ENCODE measurements at places on chromosomes 6 and 20.

GRCh38 chr20:37669773-37670236 is 24.0 kb upstream of the CTNNBL1 start:
- no peak overlapping the region for H3K27ac ChIP-seq
- H3K4me3 ChIP-seq, result no peak overlapping the region
- peaks cover 11% of the 10 kb centered on the region for H3K4me1 ChIP-seq
- no peak for DNase-seq

DNA sequence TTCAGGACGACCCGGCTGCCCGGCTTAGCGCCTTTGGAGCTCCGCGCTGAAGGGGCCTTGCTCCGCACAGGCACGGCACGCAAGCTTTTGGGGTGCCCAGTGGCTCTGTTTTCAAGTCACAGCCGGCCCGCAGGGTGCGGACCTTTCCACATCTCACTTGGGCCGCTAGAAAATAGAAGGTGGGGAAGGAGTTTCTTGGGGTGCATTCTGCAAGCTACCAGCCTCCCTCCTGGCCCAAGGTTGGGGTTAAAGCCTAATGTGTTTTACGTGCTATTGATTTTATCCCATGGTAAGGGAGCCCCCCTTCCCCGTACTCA is 561 bp downstream of the KAT14 start:
- H3K27ac ChIP-seq, result peak overlapping the region; percentile 87
- peaks cover 30% of the 10 kb centered on the region for H3K4me1 ChIP-seq
- no peaks in the 10 kb centered on the region for H3K27me3 ChIP-seq
- H3K36me3 ChIP-seq, result peaks cover 8% of the 10 kb centered on the region
- no peak for DNase-seq
- H3K4me3 ChIP-seq, result peak overlapping the region; percentile 86

- H3K4me1 ChIP-seq, result peaks cover 2% of the 10 kb centered on the region
- H3K27ac ChIP-seq, result no peak overlapping the region
- H3K27me3 ChIP-seq, result no peaks in the 10 kb centered on the region
- H3K4me3 ChIP-seq, result no peak overlapping the region
- no peaks in the 10 kb centered on the region for H3K36me3 ChIP-seq
Observed at GRCh38 chr6:119895626-119896025, 546.1 kb upstream of the MAN1A1 start.

GRCh38 chr6:22956029-22956681 is 386.8 kb downstream of the HDGFL1 start:
- peak overlapping the region; percentile 38 for H3K27ac ChIP-seq
- peaks cover 5% of the 10 kb centered on the region for H3K36me3 ChIP-seq
- H3K4me3 ChIP-seq, result no peak overlapping the region
- H3K27me3 ChIP-seq, result no peaks in the 10 kb centered on the region
- peaks cover 23% of the 10 kb centered on the region for H3K4me1 ChIP-seq
- DNase-seq, result no peak

DNA sequence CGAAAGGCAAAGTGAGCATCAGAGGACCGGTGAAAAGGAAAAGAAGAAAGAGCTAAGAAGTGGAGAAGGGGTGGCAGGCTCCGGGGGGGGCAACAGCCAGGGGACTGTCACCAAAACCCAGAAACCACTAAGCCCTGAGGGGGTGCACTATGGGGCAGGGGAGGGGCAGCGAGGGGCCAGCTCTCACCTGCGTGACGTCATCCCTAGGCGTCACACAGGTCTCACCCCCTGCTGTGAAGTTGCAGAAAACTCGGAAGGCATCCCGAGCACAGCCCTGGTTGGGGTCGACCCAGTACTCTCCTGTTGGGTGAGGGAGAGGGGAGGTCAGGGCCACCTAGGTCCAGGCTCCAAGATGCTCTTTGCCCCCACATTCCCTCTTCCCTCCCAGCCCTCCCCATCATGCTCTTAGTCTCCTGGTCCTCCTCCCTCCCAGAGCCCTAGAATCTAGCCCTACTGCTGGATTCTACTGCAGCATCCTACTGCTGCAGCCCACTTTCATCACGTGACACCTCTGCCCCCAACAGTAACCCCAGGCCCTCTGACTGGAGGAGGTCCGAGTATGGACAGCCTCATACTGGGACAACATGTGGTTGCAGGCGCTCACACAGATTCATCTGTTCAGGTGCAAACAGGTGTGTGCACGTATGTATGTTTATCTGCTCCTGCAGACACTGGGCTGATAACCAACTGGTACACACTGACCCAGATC is 27.4 kb downstream of the COL11A2 start:
- no peak for DNase-seq
- H3K4me3 ChIP-seq, result no peak overlapping the region
- no peak overlapping the region for H3K27ac ChIP-seq
- no peaks in the 10 kb centered on the region for H3K36me3 ChIP-seq
- peaks cover 37% of the 10 kb centered on the region for H3K27me3 ChIP-seq

GRCh38 chr6:32149092-32149755 is 2.5 kb downstream of the PRRT1 start:
- H3K4me3 ChIP-seq, result no peak overlapping the region
- no peak for DNase-seq
- H3K27ac ChIP-seq, result no peak overlapping the region

- no peak overlapping the region for H3K27ac ChIP-seq
- H3K36me3 ChIP-seq, result no peaks in the 10 kb centered on the region
- no peak for DNase-seq
Observed at GRCh38 chr6:166587631-166588413, 1.3 kb upstream of the RAMACL start.

- H3K27me3 ChIP-seq, result no peaks in the 10 kb centered on the region
- no peak overlapping the region for H3K4me3 ChIP-seq
- H3K4me1 ChIP-seq, result peaks cover 2% of the 10 kb centered on the region
Observed at GRCh38 chr6:121932076-121932991, 467.1 kb upstream of the HSF2 start.

DNA sequence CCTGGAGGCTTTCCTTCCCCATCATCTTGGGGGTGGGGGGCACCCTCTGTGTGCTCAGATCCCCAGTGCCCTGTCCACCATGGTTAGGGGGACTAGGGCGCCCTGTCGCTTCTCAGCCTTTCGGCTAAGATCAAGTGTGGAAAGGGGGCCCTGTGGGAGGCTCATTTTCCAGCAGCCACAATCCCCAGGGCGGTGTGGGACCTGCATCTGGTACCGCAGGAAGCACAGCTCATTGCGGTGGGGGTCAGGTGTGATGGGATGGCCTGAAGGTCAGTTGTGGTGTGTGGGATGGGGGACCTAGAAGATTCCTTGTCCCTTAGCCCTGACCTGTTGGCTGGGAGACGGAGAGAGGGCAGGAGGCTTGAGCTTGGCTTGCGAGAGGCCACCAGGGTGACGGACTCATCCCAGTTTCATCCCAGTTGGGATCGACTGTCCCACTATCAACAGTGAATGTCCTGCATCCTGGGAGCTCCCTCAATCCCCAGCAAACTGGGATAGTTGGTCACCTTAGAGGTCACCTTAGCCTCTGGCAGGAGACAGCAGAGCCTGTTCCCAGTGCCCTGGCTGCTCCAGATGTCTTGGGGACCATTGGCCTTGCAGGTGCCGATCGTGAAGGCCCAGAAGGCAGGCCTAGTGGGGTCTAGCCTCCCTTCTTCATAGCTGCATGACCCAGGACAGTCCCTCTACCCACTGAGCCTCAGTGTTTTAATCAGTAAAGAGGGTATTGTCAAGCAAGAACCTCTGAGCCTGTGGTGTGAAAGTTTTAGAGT is 64.5 kb upstream of the PMEPA1 start:
- H3K36me3 ChIP-seq, result no peaks in the 10 kb centered on the region
- H3K4me1 ChIP-seq, result peaks cover 5% of the 10 kb centered on the region
- no peak overlapping the region for H3K27ac ChIP-seq
- DNase-seq, result no peak

DNA sequence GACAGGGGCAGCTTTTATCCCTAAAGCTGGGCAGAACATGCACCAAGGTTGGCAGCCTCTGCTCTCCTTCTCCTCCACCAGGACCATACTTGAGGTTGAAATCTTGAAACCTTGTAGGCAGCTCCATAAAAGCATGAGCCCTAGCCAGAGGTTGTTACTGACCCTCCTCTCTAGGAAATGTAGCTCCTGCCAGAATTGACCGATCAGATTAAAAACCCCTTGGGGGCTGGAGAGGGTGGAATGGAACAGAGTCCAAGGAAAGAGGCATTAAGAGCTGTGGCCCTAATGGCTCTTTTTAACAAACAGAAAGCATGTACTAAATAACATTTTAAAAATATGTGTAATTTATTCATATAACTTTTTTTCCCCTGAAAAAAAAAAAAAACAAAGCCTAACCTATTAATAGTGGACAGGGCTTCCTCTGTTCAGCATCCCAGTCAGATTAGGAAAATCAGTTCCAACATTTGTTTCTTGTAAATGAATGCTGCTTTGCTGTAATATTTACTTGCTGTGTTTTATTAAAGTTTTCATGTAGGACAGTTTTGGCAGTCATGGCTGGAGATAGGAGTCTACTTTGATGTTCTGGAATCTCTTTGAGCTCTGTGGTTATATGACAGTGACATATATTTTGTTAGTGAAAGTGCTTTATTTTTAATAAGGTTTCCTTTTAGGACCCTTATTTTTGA is 41.3 kb downstream of the MTHFD1L start:
- DNase-seq, result no peak
- no peak overlapping the region for H3K27ac ChIP-seq
- H3K36me3 ChIP-seq, result peaks cover 12% of the 10 kb centered on the region
- no peak overlapping the region for H3K4me3 ChIP-seq
- no peaks in the 10 kb centered on the region for H3K27me3 ChIP-seq

DNA sequence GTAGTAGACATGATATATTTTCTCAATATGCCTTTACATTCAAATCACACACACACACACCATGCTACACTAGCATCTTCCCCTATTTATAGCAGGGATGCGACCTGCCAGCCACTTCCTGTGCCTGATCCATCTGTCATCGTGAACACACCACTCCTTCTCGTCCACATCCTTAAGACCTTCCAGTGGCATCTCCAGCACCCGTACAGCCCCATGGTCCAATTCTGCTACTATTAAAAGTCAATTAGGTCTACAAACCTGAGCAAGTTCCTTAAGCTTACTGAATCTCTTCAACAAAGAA is 54.5 kb downstream of the KIF16B start:
- no peak for DNase-seq
- no peak overlapping the region for H3K4me3 ChIP-seq
- no peaks in the 10 kb centered on the region for H3K27me3 ChIP-seq
- peaks cover 16% of the 10 kb centered on the region for H3K36me3 ChIP-seq
- H3K4me1 ChIP-seq, result peaks cover 3% of the 10 kb centered on the region

DNA sequence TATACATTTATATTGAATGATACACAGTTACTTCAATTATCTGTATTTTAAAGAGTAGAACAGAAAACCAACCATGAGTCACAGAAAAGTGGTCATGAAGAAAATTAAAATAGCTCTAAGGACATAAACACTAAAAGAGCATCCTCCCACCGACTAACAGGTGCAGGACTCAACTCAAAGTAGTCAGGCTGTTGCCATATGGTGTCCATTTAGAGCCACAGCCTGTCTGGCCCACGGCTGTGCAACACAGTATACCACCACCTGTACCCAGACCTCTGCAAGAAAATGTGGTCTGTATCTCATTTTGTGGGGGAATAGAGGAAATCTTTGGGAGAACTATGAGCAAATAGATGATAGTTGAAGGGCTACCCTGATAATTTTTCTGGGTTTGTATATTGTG is 449.8 kb upstream of the RNF217 start:
- H3K27me3 ChIP-seq, result no peaks in the 10 kb centered on the region
- no peaks in the 10 kb centered on the region for H3K36me3 ChIP-seq
- H3K27ac ChIP-seq, result no peak overlapping the region
- no peak overlapping the region for H3K4me3 ChIP-seq

DNA sequence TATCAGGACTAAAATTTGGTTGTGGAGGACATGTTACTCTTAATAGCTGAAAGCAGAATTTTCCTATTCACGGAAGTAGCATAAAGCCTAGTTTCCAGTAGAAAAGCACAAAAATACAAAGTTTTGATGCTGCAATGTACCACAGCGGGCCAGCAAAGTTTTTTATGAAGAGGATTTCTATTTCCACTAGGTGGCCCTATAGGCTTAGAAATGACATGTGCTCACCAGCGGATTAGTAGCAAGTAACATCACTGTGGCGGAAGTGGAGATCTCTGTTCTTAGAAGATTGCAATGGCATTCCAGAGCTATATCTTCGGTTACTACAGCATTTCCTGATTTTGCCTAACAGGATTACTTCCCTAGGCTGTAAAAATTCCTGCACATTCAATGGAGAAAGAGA is 1219.0 kb upstream of the EYS start:
- H3K4me1 ChIP-seq, result no peaks in the 10 kb centered on the region
- H3K4me3 ChIP-seq, result no peak overlapping the region
- DNase-seq, result no peak
- H3K27me3 ChIP-seq, result no peaks in the 10 kb centered on the region
- H3K27ac ChIP-seq, result no peak overlapping the region

DNA sequence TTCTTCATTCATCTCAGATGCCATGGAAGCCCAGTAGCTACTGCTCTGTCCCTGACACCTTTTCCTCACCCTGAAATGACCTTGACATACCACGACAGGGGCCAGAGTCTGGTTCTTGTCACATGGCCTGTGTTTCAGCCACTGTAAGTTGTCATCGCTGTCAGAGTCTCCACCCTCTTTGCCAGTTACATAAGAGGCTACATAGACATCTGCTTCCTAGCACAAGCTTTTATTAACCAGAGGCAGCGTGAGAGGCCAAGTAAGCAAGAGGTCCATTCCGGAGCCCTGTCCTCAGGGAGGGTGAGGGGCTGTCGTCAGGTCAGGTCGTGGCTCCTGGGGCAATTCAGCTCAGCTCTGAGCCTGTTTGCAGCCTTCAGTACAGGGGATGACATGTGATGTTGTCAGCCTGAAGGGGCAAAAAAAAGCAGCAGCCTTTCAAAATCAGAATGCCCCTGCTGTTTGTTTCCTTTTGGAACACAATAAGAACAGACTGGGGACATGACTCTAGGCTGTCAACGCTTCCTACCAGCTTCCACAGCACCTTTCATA is 146.3 kb downstream of the MTFR2 start:
- no peak for DNase-seq
- H3K4me3 ChIP-seq, result no peak overlapping the region
- H3K27ac ChIP-seq, result no peak overlapping the region
- H3K36me3 ChIP-seq, result no peaks in the 10 kb centered on the region
- H3K4me1 ChIP-seq, result peaks cover 17% of the 10 kb centered on the region

GRCh38 chr6:158467923-158468322 is 92.0 kb upstream of the TMEM181 start:
- peaks cover 59% of the 10 kb centered on the region for H3K36me3 ChIP-seq
- peak overlapping the region; percentile 63 for H3K27ac ChIP-seq
- H3K27me3 ChIP-seq, result peaks cover 79% of the 10 kb centered on the region
- no peak overlapping the region for H3K4me3 ChIP-seq

Data from progenitor cell of endocrine pancreas (in vitro differentiated cells).